Stomach (tissue), 19 donors: ENCODE measurements at places on chromosomes 7 and 10. TPM values are rescaled to one million over a fixed set of nuclear protein-coding genes. Genes with fewer than 3 reads are reported as not detected.

- no peaks in the 10 kb centered on the region for H3K27me3 ChIP-seq
- no peaks in the 10 kb centered on the region for H3K36me3 ChIP-seq
- H3K27ac ChIP-seq = no peak overlapping the region
- H3K4me1 ChIP-seq = no peaks in the 10 kb centered on the region
Observed at GRCh38 chr7:83850125-83850524, 201.2 kb upstream of the SEMA3E start.

DNA sequence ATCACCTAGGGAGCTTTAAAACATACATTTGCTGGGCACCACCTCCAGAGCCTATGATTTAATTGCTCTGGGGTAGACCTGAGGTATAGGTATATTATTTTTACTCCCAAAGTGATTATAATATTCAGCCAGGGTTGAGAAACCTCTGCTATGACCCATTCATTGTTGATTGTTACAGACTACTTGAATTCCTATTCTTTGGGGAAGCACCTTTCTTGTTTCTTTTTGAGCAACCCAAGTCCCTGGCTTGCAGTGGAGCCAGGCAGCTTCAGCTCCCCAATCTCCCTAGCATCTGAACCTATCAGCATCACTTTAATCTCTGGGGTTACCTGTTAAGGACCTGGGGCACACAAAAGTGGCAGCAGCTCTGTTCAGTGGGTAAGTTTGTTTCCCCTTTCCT lies 8.6 kb downstream of the PRKG1 start:
- peak overlapping the region; percentile 73 for H3K27ac ChIP-seq
- no peak for DNase-seq
- H3K27me3 ChIP-seq = no peaks in the 10 kb centered on the region
- H3K4me3 ChIP-seq = no peak overlapping the region
- no peaks in the 10 kb centered on the region for H3K36me3 ChIP-seq
- no peaks in the 10 kb centered on the region for H3K4me1 ChIP-seq

DNA sequence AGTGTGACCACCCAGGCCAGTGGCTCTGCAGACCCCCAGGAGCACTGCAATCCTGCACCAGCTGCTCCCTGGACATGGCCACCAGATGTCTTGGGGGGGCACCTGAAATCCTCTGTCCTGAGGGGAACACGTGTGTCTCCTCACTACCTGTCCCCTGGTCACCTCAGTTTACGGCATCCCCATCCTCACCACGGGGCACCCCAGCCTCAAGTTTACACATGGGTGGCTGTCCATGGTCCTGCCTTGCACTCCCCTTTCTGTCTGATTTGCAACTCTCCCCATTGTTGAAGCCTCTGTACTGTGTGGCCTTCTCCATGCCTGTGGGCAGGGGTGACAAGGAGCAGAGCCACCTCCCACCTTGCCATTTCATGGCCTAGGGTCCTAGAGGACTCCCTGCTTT lies 67.2 kb downstream of the RAMP3 start:
- peaks cover 4% of the 10 kb centered on the region for H3K27me3 ChIP-seq
- no peak overlapping the region for H3K4me3 ChIP-seq
- H3K27ac ChIP-seq = no peak overlapping the region
- H3K4me1 ChIP-seq = no peaks in the 10 kb centered on the region

ERVW-1 gene
- not detected for total RNA-seq

DNA sequence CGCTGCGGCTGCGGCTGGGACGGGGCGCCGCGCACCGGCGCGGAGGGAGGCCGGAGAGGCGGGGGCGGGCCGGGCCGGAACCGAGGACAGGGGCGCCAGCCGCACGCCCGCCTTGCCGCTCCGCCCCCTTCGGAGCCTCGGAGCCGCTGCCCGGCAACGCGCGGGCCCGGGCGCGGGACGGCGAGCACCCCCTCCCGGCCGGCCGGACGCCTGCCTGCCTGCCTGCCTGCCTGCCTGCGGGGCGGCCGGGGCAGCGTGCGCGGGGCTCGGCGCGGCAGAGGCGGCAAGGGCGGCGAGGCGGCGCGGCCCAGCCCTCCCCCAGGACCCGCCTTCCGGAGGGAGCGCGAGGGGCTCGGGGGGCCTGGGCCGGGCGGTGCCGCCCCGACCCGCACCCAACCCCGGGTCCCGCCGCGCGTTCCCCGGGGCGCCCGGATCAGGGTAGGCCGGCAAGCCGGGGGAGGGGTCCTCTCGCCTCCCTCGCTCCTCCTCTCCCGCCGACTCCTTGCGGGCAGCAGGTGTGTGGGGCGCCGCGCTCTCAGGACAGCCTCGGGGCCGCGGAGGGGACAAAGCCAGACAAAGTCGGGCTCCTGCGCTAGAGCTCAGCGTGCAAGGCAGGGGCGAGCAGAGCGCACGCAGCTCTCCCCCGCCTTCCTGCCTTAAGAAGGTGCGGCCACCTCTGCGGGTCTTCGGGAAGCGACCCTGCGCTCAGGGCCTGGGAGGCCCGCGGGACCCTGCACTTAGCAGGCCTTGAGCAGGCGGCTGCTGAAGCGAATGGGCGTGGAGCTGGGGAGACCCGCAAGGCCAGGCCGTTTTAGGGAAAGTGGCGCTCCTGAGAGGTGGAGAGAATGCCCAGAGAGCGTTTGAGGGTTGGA lies at the start of gene KIAA1549:
TSS of gene KIAA1549 (minus strand) at position 58 of the 872 bp plus-strand sequence. CDS start 120 bp downstream, outside the sequence.
- H3K36me3 ChIP-seq = no peaks in the 10 kb centered on the region
- H3K27me3 ChIP-seq = peaks cover 20% of the 10 kb centered on the region
- peak within 1 kb of the TSS; percentile 59 for H3K4me3 ChIP-seq
- H3K27ac ChIP-seq = peak within 1 kb of the TSS; percentile 44
- DNase-seq = peak; percentile 77
- H3K4me1 ChIP-seq = peaks cover 25% of the 10 kb centered on the region

DNA sequence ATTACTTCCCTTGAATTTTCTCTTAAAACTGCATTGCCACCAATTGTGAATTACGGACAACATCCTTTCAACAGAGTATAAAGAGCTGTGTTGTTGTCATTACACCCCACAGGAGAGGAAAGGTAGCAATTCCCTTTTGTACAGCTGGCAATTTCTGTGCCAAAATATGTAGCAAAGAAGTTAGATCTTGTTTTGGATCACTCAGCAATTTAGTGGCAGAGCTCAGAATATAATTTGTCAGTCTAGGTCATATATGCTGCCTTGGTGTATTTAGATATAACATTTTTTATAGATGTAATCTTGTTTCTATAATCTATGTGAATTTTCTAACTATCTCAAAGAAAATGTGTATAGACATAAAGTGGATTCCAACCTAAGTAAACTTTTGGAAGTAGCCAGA lies 38.8 kb downstream of the NRBF2 start:
- H3K4me1 ChIP-seq = peaks cover 46% of the 10 kb centered on the region
- no peaks in the 10 kb centered on the region for H3K27me3 ChIP-seq
- peaks cover 58% of the 10 kb centered on the region for H3K36me3 ChIP-seq
- H3K4me3 ChIP-seq = no peak overlapping the region
- DNase-seq = no peak

DNA sequence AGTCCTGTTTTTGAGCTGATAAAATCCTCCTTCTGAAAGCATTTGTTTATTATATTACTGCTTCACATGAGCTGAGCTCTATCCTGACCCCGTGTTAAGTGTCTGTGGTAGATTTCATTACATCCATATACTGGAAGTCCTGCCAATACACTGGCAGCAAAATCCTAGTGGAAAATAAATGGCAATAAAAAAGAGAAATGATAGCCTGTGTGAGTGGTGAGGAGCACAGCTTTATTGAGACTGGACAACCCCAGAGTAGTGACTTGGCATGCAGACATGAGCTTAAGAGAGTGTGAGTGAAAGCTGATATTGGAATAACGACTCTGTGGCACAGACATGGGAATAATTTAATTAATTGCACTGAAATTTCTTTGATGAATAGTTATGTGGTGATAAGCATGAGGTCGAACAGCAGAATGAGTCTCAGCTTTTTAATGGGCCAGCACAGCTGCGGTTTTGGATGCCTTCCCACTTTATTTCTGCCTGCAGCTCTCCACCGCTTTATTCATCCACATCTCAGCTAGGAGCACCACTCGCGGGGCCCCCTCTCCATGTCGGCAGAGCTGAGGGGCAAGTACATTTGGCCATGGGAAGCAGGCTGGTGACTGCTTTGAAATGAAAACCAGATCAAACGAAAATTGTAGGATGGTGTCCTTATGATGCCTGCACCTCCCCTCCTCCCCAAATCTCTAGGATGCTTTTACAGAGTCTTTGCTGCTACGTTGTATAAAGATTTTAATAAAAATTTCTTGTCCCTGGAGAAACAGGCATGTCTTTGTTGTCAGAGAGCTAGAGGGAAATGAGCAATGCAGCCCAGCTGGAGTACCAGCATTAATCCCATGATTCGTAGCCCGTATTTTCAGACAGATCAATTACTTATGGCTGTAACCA lies 494.3 kb downstream of the AUTS2 start:
- H3K27me3 ChIP-seq = no peaks in the 10 kb centered on the region
- H3K4me3 ChIP-seq = no peak overlapping the region
- peak; percentile 77 for DNase-seq
- no peaks in the 10 kb centered on the region for H3K36me3 ChIP-seq
- H3K4me1 ChIP-seq = no peaks in the 10 kb centered on the region

CUEDC2 gene
- 145 TPM for total RNA-seq

DNA sequence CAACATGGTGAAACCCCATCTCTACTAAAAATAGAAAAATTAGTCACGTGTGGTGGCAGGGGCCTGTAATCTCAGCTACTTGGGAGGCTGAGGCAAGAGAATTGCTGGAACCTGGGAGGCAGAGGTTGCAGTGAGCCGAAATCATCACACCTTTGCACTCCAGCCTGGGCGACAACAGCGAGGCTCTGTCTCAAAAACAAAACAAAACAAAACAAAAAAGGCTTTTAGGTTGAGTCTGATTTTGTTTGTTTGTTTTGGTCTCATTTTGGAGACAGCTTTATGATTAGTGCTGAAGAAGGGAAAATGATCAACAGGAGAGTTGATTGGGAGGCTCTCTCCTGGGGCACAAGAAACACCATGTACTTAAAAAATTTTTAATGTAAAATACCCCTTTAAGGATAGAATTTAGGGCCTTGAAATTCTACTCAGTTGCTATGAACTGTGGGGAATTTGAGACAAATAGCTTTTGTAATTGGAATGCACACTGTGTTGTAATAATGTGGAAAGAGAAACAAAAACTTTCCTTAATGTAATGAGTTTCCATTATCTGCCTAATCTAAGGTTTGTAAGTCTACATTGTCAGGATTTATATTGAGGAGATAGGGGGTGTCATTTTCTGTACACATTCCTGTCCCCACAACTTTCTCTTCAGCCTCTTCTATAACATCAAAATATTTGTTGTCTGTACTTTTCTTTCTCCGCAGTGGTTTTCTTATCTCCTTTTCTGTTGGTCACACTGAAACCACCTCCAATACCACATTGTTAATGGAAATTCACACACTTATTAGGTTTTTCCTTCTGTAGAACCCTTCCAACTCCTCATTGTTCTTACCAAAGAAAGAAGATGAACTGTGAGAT lies 41.3 kb downstream of the ARID5B start:
- peaks cover 70% of the 10 kb centered on the region for H3K4me1 ChIP-seq
- DNase-seq = peak; percentile 48
- H3K27me3 ChIP-seq = no peaks in the 10 kb centered on the region
- peak overlapping the region; percentile 17 for H3K4me3 ChIP-seq

PRLHR gene
- under 0.01 TPM for total RNA-seq

- DNase-seq = no peak
- H3K27ac ChIP-seq = no peak overlapping the region
- no peaks in the 10 kb centered on the region for H3K4me1 ChIP-seq
- no peaks in the 10 kb centered on the region for H3K36me3 ChIP-seq
Observed at GRCh38 chr10:111440501-111440900, 363.7 kb downstream of the ADRA2A start.

GRCh38 chr7:137890449-137890921 lies 43.7 kb upstream of the DGKI start:
- no peaks in the 10 kb centered on the region for H3K4me1 ChIP-seq
- peaks cover 16% of the 10 kb centered on the region for H3K36me3 ChIP-seq
- no peak overlapping the region for H3K27ac ChIP-seq
- no peaks in the 10 kb centered on the region for H3K27me3 ChIP-seq

DNA sequence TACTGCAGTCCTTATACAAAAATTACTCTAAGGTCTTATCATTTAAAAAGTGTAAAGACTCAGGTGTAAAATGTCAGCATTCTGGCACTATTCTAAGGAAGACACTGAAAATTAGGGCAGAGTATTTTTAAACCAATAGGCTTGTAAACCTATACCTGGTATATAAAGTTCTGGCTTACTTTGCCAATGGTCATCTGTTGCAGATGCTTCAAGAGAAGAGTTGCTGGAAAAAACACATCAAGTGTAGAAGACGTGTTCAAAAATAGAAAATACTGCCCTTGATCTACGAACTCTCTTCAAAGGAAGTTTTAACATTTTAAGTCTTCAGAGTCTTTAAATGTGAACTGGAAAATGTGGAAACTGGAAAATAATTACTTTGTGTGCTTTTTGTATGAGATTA lies 23.9 kb downstream of the NT5C3A start:
- H3K27ac ChIP-seq = peak overlapping the region; percentile 69
- H3K4me1 ChIP-seq = peaks cover 21% of the 10 kb centered on the region

PDE6C gene
- total RNA-seq = not detected

CCDC172 gene
- total RNA-seq = not detected

DNA sequence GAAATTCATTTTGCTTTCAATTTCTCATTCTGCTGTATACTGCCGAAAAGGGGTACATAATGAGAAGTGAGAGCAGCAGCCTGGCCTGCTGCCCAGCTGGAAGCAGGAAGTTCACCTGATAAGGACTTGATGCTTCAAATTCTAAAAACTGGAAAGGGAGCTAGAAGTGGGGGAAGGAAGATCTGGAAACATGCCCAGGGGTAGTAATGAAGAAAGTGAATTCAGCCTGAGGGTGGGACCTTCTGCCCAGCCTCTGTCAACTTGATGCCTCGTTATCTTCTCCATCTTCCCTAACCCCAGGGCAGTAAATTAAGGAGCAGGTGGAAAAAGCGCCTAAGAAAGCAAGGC lies 69.4 kb downstream of the ARMH3 start:
- H3K27ac ChIP-seq = no peak overlapping the region
- H3K4me3 ChIP-seq = no peak overlapping the region
- DNase-seq = peak; percentile 53
- H3K27me3 ChIP-seq = no peaks in the 10 kb centered on the region

DNA sequence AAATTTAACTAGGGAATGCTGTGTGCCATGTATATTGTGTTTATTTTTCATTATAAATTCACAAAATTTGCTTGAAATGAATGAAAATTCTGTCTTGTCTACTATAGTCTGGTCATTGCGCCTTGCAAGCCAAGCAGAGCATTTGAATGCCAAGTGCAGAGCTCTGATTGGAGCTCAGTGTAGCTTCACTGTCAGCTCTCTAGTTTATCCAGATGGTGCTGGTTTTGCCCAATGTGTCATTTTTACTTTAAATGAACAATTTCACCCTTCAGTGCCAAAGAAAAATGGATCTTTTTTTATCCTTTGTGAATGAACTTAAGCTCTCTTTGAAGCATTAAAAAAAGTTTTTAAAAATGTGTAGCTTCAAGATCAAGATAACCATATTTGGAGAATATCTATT lies 225.6 kb upstream of the CACNA2D1 start:
- H3K27me3 ChIP-seq = no peaks in the 10 kb centered on the region
- H3K36me3 ChIP-seq = no peaks in the 10 kb centered on the region
- H3K4me1 ChIP-seq = no peaks in the 10 kb centered on the region
- no peak for DNase-seq
- H3K4me3 ChIP-seq = no peak overlapping the region

DNA sequence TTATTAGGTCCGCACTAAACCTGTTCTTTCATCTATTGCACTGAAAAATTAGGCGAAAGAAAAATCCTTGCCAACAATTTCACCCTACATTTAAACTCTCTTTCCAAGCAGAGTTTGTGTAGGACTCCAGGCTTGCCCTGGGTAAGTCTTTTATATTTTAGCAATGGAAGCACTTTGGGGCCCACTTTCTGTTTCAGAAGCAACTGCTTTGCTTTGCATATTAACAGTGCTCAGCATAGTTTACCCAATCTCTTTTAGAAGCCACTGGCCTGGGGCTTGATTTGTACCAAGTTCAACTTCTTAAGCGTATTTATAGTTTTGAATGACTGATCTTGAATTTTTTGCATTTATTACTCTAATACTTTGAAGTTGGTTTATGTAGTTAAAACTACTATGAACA lies 78.8 kb upstream of the MDFIC start:
- H3K4me3 ChIP-seq = no peak overlapping the region
- H3K27me3 ChIP-seq = no peaks in the 10 kb centered on the region
- H3K36me3 ChIP-seq = no peaks in the 10 kb centered on the region
- H3K27ac ChIP-seq = no peak overlapping the region
